ENCODE measurements at places on chromosomes 5 and 9. TPM values are rescaled to one million over a fixed set of nuclear protein-coding genes. Genes with fewer than 3 reads are reported as not detected.

BTNL3 gene
- total RNA-seq, result not detected

FST gene
- total RNA-seq, result 4.7 TPM

GRCh38 chr5:153347611-153348010 lies 142.9 kb upstream of the GRIA1 start:
- DNase-seq, result no peak

- DNase-seq, result peak; percentile 87
Measured at GRCh38 chr5:32506799-32507198, 62.3 kb upstream of the ZFR start.

GRCh38 chr9:82593501-82593900 lies 469.4 kb downstream of the RASEF start:
- no peak for DNase-seq

DNA sequence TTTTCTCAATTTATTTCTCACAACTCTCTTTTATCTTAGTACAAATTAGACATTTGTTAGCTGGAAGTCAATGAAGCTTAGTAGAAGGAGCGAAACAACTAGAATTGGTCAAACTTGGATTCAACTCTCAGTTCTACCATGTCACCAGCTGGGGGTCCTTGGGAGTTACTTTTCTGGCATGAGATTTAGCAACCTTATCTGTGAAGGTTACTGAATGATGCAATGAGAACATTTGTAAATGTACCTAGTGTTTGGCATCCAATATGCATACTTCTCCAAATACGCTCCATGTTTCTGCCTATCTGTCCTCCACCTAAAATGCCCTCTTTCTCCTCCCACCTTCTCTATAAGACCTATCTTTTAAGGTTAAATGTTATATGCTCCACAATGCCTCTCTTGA lies 6.3 kb downstream of the HNRNPA0 start:
- DNase-seq, result no peak

GRCh38 chr5:174284873-174285272 lies 239.4 kb downstream of the NSG2 start:
- no peak for DNase-seq

GRCh38 chr9:71985297-71985911 lies 74.0 kb downstream of the C9orf85 start:
- no peak for DNase-seq
